Left renal pelvis (tissue), 4 donors: ENCODE measurements at places on chromosomes 1 and 21. TPM values are rescaled to one million over a fixed set of nuclear protein-coding genes. Genes with fewer than 3 reads are reported as not detected.

Gene PLXNA2
- polyA plus RNA-seq = 11.2 TPM

Gene MRAP
- 0.35 TPM for polyA plus RNA-seq

Gene LORICRIN
- not detected for polyA plus RNA-seq

Gene NBPF10
- polyA plus RNA-seq = 1.9 TPM

Gene PSMG1
- 46.9 TPM for polyA plus RNA-seq

Gene TMEM63A
- 84.7 TPM for polyA plus RNA-seq

Gene ANGPTL3
- 5.8 TPM for polyA plus RNA-seq

Gene NHLH2
- polyA plus RNA-seq = not detected

Gene CFAP45
- polyA plus RNA-seq = 2.7 TPM

Gene ZBTB40
- 19.0 TPM for polyA plus RNA-seq

Gene IL10
- not detected for polyA plus RNA-seq

Gene KANK4
- polyA plus RNA-seq = 19.3 TPM

Gene ZNF678
- polyA plus RNA-seq = 16.7 TPM

Gene RHEX
- polyA plus RNA-seq = 3.6 TPM

Gene TMEM234
- 21.3 TPM for polyA plus RNA-seq

Gene SGIP1
- 10.3 TPM for polyA plus RNA-seq

Gene MEF2D
- polyA plus RNA-seq = 21.1 TPM

Gene CR1L
- 1.8 TPM for polyA plus RNA-seq

Gene MAGI3
- 26.9 TPM for polyA plus RNA-seq

Gene LAMB3
- polyA plus RNA-seq = 0.35 TPM

Gene NLRP3
- polyA plus RNA-seq = 0.87 TPM

Gene FMO5
- 9.1 TPM for polyA plus RNA-seq

Gene LRRIQ3
- polyA plus RNA-seq = 4.0 TPM

Gene ANKRD45
- polyA plus RNA-seq = 1.4 TPM

Gene ASTN1
- polyA plus RNA-seq = 1.7 TPM

Gene HUNK
- 12.9 TPM for polyA plus RNA-seq

Gene SERPINC1
- polyA plus RNA-seq = 5.5 TPM

Gene KNCN
- not detected for polyA plus RNA-seq

Gene ITLN1
- 0.30 TPM for polyA plus RNA-seq

Gene HCN3
- polyA plus RNA-seq = 11.9 TPM

Gene MTARC1
- 17.5 TPM for polyA plus RNA-seq

Gene AMPD1
- not detected for polyA plus RNA-seq

Gene IL10RB
- polyA plus RNA-seq = 29.6 TPM

Gene CA14
- polyA plus RNA-seq = 6.1 TPM

Gene AVPR1B
- polyA plus RNA-seq = 0.47 TPM

Gene TBX19
- 4.2 TPM for polyA plus RNA-seq

Gene SLC35F3
- polyA plus RNA-seq = 2.0 TPM

Gene OR10J1
- 0.08 TPM for polyA plus RNA-seq

Gene CLIC6
- polyA plus RNA-seq = 2.5 TPM

Gene MOB3C
- 13.4 TPM for polyA plus RNA-seq

Gene FCRLA
- polyA plus RNA-seq = 0.56 TPM

Gene DCDC2B
- 2.0 TPM for polyA plus RNA-seq

Gene OLIG2
- polyA plus RNA-seq = not detected

Gene ASCL5
- polyA plus RNA-seq = not detected

Gene CBR3
- 1.9 TPM for polyA plus RNA-seq

Gene FCRL2
- polyA plus RNA-seq = 0.18 TPM

Gene GLUL
- 287 TPM for polyA plus RNA-seq

Gene SLC25A34
- 2.3 TPM for polyA plus RNA-seq

Gene THBS3
- polyA plus RNA-seq = 27.7 TPM

Gene G0S2
- polyA plus RNA-seq = 10.2 TPM

Gene OR2T2
- not detected for polyA plus RNA-seq

Gene PCAT6
- 6.7 TPM for polyA plus RNA-seq

Gene SPRR4
- not detected for polyA plus RNA-seq

Gene RGS8
- polyA plus RNA-seq = 0.03 TPM

Gene MEX3A
- 46.9 TPM for polyA plus RNA-seq

Gene CYP4A22
- polyA plus RNA-seq = 0.53 TPM
